Hematopoietic multipotent progenitor cell treated with erythropoietin and hydrocortisone succinate and interleukin-3 and kit ligand, for 6 days (in vitro differentiated cells): ENCODE measurements at places on chromosomes 12 and 14.

DNA sequence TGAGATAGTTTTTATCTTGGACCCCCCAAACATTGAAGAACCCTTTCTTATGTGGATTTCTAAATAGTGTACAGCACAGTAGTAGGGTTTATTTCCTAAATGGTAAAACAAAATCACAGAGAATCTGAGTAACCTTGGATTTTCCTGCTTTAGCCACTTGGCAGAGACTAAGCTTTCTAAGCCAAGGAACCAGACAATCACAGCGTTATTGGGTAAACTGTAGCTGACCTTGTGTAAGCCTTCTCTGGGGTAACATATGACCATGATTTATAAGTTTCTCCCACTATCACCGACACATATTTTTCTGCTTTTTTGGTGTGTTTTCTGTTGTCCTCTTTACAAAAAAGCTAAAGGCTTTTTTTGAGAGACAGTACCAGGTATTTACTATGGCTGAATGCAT lies 136.3 kb upstream of the PZP start:
- no peak for DNase-seq

- DNase-seq = no peak
Observed at GRCh38 chr14:96874127-96874526, 76.9 kb downstream of the VRK1 start.

- no peak for DNase-seq
Observed at GRCh38 chr14:53571641-53572328, 384.8 kb downstream of the BMP4 start.

DNA sequence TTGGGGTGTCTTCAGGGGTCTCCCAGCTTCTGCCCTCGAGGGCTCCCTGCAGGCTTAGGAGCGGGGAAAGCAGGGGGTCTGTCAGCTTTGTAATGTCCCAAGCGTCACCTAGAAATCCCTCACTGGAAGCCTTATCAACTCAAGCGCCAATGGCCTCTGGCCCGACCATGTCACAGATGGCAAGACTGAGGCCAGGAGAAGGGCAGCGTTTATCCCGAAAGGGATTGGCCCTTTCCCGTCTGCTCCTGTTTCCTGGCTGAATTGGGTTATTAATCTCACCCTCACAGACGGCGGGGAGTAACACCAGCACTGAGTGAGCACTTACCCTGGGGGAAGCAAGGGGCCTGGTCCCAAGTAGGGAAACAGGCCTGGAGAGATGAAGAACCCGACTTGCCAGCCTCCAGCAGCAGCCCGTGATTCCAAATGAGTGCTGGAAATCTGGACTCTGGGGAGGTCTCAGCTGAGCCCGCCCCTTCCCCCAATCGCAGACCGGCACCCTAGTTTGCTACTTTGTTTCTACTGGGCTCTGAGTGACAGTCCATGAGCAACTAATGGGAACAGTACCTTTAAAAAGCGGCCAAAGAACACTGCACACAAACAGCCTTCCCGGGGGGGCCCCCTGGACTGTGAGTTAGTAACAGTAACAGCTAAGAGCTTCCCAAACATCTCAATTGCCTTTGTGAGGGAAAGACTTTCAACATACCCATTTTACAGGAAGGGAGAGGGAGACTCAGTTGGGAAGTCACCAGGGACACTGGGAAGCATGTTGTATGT lies 2.1 kb upstream of the NCOR2 start:
- no peak for DNase-seq

- no peak for DNase-seq
Observed at GRCh38 chr14:23013054-23013748, 3.3 kb upstream of the C14orf93 start.

DNA sequence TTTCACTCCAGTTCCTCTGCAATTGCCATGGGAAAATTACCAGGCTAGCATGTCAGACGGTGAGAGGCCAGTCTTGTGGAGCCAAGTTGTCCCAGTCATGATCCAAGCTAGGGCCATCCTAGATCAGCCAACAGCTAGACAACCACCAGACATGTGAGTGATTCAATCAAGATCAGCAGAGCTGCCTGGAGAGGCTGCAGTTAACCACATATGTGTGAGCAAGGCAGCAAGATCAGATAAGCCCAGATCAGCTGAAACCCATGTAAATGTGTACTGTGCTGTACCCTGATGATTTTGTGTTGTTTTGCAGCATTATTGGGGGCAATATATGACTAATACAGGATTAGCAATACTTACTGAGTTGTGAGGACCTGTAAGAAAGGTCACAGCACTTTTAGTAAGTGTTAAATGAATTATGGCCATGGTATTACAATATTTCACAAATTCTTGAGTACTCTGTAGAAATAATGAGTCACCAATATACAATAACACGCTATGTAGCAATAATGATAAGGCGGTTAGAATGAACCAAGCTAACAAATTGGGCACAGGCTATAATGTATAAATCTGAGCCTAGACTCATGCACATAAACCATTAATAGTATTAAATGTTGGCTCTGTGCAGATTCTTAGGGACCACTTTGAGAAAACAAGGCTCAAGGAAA lies 91.4 kb downstream of the SUDS3 start:
- peak; percentile 30 for DNase-seq

DNA sequence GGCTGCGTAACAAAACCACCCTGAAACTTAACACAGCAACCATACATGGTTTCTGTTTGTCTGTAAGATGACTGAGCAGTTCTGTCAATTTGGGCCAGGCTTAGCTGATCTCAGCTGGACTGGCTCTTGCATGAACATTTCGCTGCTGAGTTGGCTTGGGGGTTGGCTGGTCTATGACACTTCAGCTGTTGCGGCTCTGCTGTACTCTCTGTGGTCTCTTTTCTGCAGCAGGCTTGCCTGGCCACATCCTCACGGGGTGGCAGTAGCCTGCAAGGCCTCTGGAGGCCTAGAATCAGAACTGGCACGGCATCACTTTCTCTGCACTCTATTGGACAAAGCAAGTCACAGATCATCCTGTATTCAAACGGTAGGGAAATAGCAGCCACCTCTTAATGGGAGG lies 216.2 kb downstream of the BCL11B start:
- no peak for DNase-seq

DNA sequence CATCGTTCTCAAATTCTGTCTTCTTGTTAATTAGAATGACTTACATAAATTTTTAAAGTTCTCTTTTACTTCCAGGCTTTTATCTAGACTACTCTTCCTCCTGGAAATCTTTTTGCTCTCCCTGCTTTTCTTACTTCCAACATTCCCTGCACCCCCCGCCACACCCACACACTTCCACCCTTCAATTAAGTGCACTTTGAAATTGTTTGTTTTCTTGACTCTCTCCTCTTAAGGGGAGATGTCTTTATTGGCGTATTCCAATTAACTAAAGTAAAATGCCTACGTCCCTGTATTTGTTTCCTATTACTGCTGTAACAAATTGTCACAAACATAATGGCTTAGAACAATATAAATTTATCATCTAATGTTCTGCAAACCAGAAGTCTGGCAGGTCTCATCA lies 125.2 kb upstream of the KRR1 start:
- no peak for DNase-seq

DNA sequence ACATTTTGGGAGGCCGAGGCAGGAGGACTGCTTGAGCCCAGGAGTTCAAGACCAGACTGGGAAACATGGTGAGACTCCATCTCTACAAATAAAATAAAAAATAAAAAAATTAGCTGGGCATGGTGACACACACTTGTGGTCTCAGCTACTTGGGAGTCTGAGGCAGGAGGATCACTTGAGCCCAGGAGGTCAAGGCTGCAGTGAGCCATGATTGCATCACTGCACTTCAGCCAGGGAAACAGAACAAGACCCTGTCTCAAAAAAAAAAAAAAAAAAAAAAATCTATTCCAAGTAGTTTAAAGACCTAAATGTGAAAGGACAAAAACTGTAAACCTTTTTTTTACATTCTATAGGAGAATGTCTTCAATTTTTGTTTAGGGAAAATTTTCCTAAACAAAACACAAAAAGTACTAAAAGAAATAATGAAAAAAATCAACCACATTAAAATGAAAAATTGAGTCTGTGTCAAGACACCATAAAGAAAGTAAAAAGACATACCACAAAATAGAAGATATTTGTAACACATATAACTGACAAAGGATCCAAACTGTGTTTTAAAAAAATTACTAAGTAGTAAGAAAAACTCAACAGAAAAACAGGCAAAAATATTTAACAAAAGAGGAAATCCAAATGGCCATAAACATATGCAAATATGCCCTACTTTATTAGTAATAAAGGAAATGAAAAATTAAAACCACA lies 17.0 kb downstream of the TMEM116 start:
- no peak for DNase-seq

GRCh38 chr14:29663281-29663801 lies 264.3 kb downstream of the PRKD1 start:
- DNase-seq = peak; percentile 7

GRCh38 chr14:78595797-78596196 lies 425.6 kb downstream of the NRXN3 start:
- DNase-seq = peak; percentile 38

DNA sequence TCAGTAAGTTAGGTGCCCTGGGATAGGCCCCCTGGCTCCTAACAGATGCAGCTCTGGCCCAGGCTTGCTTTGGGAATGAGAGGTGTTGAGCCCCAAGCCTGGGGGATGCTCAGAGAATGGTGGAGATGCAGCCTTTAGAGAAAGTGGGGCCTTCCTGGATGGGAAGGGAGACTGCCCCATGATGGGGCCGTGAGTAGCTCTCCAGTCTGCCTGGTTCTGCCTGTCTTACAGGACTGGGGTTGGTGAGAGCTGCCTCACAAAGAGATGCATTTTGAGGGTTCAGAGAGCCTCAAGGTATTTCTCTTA lies 523 bp upstream of the VRTN start:
- DNase-seq = no peak

DNA sequence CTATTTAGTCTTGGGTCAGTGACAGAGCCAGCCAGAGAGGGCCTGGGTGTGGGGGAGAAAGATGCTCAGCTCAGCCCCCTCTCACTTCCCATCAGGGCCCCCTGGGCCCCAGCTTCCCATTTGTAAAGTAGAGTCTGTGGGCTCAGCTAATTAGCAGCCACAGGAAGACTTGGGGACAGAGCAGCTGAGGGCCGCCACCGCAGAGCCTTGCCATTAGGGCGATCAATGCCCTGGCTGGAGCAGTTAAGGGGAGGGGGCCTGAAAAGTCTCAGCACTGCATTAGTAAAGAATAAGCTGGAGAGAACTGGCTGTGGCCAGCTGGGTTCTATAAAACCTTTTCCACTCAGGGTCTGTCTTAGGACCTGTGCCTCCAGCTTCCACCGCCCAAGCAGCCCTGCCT lies 2.7 kb downstream of the PLEKHD1 start:
- no peak for DNase-seq

GRCh38 chr14:89040080-89040459 lies 215.6 kb downstream of the TTC8 start:
- no peak for DNase-seq

- DNase-seq = no peak
Observed at GRCh38 chr12:52686756-52687487, 6.7 kb upstream of the KRT1 start.

DNA sequence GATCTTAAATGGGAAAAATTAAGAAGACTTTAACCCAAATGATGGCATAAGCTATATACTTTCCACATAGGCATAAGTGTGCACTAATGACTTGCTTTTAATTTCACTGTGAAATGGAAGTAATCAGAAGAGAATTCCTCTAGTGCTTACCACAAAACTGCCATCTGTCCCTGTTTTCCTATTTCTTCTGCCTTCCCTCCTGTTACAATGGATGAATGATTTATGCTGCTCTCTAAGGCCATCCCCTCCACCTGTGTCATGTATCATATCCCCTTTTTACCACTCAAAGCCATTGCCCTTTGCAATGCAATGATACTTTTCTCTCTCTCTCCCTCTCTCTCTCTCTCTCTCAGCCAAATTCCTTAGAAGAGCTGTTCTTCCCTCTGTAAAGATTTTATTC lies 109.1 kb downstream of the C12orf50 start:
- no peak for DNase-seq

GRCh38 chr12:73863546-73863945 lies 674.1 kb upstream of the ATXN7L3B start:
- DNase-seq = no peak

- DNase-seq = no peak
Observed at GRCh38 chr12:26971963-26972362, 33.7 kb downstream of the FGFR1OP2 start.

GRCh38 chr12:28963554-28963953 lies 185.5 kb upstream of the FAR2 start:
- DNase-seq = peak; percentile 48

- peak; percentile 80 for DNase-seq
Observed at GRCh38 chr14:55572578-55572977, 7.4 kb upstream of the KTN1 start.

GRCh38 chr12:89183985-89184435 lies 168.3 kb downstream of the DUSP6 start:
- no peak for DNase-seq

DNA sequence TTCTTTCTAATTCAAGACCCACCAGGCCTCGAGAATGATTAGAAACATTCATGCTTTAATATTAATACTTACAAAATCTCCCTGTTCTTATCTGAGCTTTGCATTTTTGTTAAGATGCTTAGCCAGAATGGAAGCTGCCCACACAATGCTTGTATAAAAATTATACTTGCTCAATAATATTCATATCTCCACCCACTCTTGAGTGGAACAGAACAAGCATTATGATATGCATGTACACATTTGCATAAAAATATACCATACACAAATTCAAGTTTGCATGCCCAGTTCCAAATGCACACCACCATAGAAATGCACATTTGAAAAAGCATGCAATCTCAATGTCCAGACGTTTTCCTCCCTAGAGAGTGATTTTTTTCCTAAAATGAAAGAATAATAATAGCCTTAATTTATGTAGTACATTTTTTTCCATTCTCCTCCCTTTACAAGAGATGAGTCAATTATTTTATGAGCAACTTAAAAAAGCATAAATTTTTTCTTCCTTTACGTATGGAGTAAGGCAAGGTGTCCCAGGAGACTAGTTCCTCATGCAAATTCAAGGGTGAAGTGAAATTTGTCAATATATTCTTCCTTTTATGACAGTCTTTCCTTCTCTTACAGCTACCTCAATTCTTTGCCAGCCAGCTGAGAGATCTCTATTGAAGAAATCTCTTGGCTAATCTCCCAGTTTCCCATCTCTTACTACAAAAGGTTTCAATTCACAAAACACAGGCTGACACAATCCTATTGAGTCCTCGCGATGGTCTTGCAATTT lies 313.1 kb upstream of the GARIN6 start:
- DNase-seq = no peak

DNA sequence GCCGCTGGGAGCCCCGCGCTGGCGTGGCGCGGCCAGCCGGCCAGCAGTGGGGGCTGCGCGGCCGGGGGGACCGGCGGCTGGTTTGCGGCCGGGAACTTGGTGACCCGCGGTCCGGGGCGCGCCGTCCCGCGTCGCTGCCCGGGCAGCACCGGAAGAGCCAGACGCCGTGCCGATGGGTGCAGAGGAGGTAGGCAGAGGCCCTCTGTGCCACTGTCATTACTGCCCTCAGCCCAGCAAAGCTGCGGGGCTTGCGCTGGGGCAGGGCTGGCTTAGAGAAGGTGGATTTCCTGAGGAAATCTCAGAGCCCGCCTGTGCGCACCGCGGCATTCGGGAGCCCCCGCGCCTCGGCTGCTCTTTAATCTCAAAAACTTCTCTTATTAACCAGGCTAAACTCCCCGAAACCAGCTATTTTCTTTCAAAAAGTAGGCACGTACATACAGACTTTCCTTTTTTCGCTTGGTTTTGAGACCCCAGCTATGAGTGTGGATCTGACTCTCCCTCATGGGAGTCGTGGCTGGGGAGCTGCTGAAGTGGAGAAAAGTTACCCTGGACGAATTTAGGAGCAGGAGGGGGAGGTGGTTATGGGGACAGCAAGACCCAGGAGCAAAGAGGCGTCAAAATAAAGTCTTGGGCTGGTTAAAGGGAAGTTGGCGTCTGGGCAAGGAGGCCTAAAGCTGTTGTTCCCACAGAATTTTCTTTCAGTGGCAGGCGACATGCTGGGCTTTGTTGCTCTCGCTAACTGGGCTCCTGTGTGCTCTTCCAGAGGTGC lies 802 bp downstream of the SUSD6 start:
- DNase-seq = peak; percentile 58
